ENCODE measurements at places on chromosomes 1 and 21.
A peak's percentile ranks its signal among the peaks of the same experiment; 100 is the strongest.

DNA sequence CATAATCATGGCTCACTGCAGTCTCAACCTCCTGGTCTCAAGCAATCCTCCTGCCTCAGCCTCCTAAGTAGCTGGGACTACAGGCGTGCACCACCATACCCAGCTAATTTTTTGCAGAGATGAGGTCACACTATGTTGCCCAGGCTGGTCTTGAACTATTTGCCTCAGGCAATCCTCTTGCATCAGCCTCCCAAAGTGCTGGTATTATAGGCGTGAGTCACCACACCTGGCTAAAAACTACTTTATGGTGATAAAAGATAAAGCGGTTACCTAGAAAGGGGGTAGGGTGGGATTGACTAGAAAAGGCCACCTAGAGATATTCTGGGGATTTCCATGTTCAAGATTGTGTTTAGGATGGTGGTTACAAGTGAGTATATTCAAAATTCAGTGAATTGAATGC is 5.0 kb downstream of the TSTD1 start:
- no peak for DNase-seq

DNA sequence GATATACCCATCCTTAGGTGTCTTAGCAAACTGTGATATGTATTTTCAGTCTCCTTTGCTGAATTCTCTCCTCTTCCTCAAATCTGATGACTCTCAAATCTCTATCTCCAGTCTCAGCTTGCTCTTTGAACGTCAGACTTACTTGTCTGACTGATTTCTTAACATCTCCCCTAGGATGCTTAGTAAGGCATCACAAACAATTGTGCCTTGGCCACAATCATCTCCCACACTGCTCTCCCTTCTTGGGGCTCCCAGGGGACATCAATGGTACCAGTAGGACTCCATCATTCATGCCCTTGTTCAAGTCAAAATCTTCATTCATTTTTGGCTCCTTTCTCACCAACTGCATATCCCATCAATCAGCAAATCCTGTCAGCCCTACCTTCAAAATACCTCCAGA is 42.0 kb downstream of the GNG12 start:
- no peak for DNase-seq

DNA sequence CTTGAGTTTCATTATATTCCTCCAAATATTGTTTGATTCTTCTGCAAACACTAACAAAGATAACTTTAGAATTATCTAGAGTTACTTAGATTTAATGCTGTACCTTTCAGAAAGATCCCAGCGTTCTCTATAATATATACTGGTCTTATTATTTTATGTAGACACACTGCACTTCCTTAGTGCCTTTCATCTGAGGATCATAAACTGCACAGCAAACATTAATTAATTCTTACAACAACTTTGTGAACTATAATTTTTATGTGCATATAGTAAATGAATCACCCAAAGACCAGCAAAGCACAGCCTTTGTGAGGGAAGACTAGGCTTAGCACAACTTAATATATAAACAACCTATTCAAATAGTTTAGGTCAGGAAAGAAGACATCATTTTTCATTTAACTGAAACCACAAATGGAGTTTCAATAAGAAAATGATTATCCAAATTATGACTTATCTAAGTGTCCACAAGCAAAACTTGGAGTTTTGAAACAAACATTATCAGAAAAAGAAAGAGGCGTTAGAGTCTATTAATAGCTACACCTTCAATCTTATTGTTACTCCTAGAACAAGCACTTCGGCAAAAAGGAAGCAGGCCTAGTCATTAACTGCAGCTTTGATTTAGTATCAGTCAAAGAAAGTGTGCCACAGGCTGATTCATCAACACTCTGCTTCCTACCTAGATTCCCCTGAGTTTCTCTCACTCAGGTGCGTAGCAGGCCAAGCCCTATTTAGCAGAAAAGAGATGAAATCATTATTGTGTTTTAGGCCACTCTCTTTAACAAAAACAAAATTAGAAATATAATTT is 22.5 kb upstream of the RC3H1 start:
- DNase-seq: no peak

DNA sequence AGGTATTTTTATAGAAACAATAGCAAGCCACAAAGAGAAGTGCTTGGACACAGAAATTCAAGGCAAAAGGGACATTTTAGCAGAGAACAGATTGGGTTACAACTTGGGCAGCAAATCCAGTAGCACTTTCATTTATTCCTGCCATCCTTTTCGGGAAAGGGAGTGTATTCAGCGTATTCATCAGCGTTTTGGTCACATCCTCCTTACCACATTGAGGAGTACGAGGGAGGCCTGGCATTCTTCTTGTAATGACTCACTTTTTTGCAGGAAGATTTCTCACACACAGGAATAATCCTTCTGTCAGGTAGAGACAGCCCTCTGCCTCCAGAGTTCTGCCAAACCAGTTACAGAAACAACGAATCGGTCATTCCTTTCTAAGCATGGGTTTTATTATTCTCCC is 18.1 kb upstream of the FAM78B start:
- no peak for DNase-seq

DNA sequence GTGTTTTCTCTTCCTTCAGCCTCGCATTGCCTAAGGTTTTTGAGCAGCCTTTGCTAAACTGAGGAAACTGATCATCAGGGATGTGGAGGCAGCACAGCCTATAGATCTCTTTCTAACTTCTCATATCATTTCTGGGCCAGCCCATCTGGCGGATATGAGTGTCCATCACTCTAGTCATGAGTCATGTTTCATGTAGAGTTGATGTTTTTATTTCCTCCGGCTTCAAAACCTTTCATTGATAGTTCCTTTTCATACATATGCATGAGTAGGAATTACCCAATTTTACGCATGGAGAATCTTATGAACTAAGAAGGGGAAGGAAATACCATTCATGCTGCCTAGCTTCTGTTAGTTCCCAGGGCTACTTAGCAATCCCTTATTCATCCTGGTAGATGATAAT is 66.3 kb downstream of the SPATA46 start:
- no peak for DNase-seq

- DNase-seq: no peak
Measured at GRCh38 chr1:17890056-17890814, 135.1 kb downstream of the ACTL8 start.

GRCh38 chr1:94953746-94954145 is 26.8 kb upstream of the CNN3 start:
- DNase-seq: no peak

DNA sequence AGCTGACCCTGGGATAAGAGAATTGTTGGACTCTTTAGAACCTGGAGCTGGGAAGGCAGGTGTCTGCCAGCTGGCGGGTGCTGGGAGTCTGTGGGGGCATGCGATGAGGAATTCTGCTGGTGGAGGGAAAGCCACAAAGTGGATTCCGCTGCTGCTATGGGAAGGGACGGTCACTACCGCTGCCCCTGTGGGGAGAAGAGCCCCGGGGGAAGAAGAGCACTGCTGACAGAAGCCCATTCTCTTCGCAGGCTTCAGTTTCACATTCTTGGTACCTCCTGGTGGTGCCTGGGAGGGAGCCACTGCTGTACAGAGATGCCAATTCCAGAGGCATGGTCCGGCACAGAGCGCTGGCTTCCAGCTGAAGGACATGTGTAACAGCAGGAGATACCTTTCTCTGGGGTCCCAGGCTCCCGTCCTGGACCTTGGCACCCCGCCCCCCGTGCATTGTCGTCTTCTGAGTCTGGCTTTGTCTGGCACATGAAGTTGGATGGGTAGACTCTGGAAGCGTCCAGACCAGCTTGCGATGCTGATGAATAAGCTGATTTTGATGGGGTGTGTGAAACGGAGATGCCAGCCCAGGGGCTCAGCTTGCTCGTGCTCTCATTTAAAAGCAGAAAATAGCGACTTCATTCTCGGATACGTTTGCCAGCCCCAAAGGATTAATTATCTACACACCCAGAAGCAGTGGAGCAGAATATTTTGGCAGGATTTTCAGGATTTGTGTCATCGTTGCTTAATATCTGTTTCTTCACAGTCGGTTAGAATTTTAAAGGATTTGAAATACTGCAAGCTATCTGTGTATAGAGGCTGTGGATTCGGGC is 13.2 kb downstream of the PDXK start:
- DNase-seq: peak; percentile 30

GRCh38 chr21:15279482-15279881 is 214.7 kb upstream of the NRIP1 start:
- DNase-seq: no peak
